COR-L47 (cell line): ENCODE measurements at places on chromosomes 7 and 10.

DNA sequence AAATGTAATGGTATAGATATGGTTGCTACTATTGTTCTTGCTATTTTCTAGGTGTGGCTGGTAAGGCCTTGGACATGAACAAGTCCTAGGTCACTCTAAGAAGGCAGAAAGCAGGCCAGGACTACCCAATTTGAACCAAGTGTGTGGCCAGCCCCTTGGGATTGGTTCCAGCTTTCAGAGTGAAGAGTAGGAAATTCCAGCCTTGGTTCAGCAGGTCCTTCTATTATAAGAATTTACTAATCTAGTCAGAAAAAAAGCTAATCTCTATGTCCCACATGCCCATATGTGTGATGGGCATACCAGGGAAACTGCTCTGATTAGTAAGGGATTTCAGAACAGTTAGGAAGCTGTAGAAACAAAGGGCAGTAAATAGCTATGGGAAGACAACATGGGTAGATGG lies 7.8 kb upstream of the TARP start:
- no peak for DNase-seq

GRCh38 chr10:127392351-127393235 lies 156.5 kb upstream of the NPS start:
- no peak for DNase-seq

DNA sequence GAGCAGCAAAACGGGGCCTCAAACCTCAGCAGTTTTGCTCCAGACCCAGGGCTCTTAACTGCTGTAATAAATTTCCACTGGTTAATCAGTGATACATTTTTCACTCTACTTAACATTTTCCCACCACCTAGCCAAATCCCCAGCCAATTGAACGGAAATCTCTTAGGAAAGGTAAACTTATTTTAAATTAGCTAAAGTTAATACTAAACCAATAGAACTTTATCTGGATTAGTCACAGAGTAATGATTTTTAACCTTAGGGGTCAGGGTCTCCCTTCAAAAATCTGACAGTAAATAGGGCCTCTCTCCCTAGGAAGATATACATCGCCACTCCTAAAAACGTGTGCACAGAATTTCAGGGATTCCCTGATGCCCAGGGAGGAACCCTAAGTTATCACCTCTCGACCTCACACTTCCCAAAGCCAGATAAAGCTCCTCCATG lies 87.4 kb upstream of the KMT2E start:
- no peak for DNase-seq

DNA sequence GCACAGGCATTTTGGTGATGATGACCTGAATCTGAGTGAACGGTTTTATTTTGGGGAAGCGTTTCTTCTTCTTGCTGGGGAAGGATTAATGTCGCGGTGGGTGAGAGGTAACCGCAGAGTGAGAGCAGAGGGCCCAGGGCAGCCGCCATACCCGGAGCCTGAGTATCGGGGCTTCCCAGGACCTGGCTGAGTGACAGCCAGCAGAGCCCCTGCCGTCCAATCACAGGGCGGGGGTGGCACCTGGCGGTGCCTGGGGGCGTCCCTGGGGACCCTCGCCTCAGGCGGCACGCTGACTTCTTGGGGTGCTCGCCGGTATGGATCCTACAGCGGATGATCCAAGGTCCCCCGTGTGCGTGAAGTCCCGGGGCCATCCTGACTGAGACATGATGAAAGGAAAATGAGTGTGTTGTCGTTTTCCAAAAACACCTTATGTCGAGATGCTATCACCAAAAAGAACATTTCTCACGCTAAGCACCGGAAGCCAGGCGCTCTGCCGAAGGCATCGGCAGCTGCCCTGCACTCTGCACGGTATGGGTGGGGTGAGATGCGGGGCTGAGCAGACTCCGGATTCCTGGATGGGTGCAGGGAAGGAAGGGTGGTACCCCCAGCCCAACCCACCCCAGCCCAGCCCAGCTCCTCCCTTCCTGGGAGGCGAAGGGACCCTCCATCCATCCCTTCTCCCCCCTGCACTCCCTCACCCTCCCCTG lies 227.9 kb upstream of the SHH start:
- DNase-seq: no peak

GRCh38 chr10:130359711-130360110 lies 223.5 kb downstream of the GLRX3 start:
- no peak for DNase-seq

DNA sequence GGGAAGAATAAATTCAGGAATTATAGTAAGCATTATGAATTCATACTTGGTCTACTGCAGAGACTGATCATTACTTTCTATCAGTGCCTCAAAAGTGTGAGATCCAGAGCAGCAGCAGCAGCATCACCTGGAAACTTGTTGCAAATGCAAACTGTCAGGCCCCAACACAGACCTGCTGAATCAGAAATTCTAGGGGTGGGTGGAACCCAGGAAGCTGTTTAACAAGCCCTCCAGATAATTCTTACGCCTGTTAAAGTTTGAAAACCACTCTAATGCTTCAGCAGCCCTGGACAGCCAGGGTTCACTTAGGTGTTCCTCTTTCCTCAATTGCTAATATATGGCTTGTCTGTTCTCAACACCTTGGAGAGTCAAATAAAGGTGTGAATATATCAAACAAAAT lies 19.5 kb downstream of the CACUL1 start:
- no peak for DNase-seq

DNA sequence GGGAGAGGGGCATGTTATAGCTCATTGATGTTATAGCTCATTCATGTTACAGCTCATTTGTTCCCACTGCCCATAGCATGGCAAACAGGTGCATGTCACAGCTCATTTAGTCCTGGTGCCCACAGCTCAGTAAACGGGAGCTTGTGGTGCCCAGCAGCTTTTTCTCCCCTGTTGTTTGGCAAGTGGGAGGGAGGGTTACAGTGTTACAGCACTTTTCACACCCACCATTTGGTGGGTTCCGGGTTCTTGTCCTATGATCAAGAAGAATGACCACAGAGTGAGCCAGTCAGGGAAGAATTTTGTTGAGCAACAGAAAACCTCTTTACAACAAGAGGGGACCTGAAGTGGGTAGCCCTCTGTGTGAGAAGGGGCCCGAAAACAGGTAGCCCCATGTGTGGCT lies 162.8 kb upstream of the CSTF2T start:
- DNase-seq: no peak

- no peak for DNase-seq
Observed at GRCh38 chr10:94192333-94192732, 170.4 kb downstream of the NOC3L start.

DNA sequence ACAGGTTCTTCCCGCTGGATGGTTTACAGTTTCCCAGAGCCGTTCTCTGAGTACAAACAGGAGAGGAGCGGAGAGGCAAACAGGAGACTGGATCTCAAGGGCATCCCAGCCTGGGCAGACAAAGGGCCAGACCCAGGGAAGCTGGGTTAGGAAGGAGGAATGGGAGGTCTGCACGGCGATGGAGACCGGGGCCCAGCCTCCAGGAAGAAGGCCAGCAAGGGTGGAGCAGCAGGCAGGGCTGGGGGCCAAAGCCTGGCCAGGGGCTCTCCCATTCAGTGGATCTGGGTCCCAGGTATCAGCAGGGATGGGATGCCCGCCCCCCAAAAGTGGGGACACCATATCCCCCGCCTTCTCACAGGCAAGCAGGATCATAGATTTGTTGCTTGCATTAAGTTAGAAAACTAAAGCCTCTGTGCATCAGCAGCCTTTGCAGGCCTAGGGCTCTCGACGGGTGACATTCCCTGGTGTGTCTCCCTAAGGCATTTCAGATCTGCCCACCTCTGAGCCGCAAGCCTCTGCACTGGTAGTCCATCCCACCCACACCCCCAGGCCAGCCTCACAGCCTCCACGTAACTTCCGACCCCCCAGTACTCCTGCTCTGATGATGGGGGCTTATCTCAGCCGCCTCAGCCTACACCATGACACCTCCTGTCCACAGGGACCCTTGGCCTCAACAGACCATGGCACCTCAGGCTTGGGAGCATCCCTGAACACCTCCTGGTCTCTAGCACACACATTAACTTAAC lies 59.9 kb downstream of the TNS3 start:
- no peak for DNase-seq

DNA sequence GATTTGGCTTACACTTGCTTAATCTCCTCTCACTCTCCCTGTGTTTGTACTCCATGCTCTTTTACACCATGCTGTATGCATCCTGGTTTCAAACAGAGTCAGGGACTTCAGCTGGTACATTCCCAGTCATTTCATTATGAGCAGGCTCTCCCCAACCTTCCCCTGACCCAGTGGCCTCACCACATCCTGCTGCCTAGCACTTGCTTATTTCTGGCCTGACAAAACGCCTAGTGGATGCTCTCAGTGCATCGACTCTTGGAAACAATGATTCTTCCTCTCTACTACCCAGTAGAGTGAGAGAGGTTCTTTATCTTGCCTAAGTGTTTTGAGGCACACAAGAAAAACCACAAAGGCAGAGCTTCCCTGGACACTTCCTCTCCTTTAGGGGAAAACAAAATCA lies 63.4 kb downstream of the CAV1 start:
- DNase-seq: no peak

DNA sequence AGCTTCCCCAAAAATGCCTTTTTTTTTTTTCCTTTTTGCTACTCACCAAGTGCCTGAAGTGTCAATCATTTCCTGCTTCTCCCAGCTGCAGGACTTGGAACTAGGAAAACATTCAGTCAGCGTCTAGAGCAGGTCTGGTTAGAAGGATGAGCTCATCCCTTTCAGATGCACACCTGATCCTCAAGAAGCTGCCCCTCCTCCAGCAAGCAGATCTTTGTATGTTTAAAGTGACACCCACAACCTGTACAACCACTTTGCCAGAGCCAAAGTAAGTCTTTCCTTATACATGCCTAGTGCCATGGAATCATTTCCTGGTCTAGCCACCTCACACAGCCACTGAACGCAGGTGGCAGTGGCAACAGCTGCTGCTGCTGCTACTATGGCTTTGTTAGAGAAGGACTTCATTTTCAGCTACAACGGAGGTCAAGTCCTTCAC lies 10.4 kb upstream of the USP54 start:
- no peak for DNase-seq

- no peak for DNase-seq
Observed at GRCh38 chr7:46490406-46490805, 569.3 kb upstream of the IGFBP3 start.

DNA sequence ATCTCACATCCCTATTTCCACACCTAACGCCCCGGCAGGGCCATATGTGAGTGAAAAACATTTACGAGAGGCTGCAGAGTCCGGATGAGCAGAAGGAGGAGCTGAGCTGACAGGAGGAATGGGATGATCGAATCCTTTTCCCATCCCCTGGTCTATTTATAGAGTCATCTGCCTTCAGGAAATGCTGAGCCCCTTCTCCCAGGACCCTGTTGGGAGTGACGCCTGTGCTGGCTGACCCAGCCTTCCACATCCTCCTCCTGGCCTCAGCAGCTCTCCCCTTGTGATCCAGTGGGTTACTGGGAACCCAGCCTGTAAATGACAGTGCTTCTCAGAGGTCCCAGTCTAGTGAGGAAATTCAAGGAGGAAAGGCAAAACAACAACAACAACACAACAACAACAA lies 16.6 kb downstream of the DENND2A start:
- DNase-seq: no peak

GRCh38 chr10:88668465-88668864 lies 4.2 kb downstream of the LIPF start:
- no peak for DNase-seq

DNA sequence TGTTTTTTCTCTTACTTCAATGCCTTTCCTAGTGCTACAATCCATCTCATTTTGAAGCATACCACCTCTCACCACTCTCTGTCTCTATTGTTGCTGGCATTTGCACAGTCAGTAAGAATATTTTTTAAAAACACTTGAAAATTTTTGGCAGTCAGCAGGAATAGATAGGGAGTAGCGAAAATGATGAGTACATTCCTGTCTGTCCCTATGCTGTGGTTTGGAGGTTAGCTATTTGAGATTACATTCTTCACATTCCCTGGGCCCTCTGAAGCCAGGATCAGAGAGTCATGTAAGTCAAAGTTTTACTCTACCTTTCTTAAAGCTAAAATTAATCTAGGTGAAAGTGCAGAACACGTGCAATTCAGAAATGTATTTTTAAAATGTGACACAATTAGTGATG lies 53.0 kb upstream of the MAGI2 start:
- no peak for DNase-seq

DNA sequence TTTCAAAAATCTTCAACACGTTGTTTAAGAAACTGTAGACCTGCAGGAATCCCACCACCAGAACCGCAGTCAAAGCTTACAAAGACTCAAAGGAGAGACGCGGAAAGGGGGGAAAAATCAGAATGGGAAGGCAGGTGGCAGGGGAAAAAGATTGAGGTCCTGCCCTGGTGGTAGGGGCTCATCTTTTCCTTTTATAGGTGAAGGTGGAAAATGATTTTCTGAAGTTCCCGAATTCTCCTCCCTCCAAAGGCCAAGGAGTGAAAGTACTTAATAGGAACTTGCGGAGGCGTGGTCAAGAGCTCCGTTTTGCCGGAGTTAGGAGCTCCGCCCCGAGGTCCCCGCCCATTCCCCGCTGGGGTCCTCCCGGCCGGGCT lies 724 bp downstream of the BBIP1 start:
- DNase-seq: peak; percentile 74

GRCh38 chr10:48788554-48788953 lies 103.9 kb downstream of the WDFY4 start:
- DNase-seq: no peak

DNA sequence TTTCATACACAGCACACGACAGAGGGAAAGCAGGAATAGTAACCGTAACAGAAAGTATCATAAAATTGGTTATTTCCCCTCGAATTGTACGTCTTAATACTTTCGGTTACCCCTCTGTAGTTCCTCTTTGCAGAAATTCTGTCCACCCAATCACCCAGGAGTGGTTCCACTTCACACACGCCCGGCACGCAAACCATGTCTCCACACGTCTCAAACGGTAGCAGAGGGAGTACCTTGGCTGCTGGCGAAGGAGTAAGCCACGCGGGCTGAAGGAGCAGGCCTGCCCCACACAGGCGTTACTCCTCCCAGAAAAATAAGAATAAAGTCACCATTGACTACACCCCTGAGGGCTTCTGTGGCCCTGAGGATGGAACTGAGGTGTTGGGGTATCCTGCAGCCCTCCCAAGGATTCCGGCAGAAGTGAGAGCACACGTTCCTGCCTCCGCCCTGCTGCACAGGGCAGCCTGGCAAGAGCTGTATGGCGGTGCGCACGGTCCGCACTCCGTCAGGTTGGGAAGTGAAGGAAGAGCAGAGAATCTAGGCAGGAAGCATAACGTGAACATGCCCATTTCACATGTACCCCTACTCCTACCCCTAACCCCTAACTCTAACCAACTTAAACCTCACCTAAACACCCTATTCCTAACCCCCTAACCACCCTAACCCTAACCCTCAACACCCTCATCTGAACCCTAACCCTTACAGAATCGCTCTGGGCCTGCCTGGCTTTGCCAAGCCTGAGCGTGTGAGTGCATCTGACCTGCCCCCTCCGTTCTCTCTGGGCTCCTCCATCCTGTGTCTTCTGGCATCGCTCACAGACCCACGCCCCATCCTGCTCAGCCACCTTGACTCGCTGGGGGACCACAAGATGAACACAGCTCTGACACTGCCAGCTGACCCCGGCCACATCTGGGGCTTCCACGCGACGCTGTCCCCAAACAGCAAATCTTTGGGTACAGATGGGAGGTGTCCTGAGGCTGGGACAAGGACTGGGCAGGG lies 18.2 kb downstream of the GPR146 start:
- no peak for DNase-seq
